ENCODE measurements at places on chromosomes 16 and 17.

GRCh38 chr16:21026846-21027245, 123.8 kb downstream of the DNAH3 start:
- DNase-seq, result no peak

DNA sequence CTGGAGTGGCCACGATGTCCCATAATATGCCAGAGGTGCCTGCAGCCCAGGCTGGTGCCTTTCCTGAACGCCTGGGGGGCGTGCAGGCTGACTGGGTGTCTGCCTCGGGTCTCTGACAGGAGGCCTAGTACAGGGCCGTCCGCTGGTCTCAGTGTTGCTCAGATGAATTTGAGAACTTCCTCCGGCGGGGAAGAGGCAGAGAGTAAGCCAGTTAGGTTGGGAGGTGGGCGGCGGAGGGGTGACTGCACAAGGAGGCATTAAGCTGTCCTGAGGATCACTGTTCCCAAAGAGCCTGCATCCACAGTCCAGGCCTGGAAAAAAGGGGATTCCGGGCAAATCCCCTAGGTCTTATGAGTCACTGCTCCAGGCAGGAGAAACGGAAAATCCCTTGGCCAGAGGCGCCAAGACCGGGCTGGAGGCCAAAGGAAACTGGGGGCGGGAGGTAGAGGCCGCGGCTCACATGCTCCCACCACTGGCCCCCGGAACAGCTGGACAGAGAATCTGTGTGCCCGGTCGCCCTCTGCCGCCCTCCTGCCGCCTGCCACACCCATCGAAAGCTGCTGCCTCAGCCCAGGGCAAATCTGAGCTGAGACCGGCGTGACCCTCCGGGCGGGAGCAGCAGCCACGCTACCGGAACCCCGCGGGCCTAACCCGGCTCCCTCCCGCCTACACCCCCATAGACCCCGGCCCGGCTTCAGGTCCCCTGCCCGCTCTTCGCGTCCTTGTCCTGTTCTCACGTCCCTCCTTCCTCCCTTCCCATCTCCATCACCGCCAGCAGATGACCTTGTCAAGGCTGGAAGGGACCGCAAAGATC, 1.2 kb downstream of the TRIM47 start:
- DNase-seq, result no peak

DNA sequence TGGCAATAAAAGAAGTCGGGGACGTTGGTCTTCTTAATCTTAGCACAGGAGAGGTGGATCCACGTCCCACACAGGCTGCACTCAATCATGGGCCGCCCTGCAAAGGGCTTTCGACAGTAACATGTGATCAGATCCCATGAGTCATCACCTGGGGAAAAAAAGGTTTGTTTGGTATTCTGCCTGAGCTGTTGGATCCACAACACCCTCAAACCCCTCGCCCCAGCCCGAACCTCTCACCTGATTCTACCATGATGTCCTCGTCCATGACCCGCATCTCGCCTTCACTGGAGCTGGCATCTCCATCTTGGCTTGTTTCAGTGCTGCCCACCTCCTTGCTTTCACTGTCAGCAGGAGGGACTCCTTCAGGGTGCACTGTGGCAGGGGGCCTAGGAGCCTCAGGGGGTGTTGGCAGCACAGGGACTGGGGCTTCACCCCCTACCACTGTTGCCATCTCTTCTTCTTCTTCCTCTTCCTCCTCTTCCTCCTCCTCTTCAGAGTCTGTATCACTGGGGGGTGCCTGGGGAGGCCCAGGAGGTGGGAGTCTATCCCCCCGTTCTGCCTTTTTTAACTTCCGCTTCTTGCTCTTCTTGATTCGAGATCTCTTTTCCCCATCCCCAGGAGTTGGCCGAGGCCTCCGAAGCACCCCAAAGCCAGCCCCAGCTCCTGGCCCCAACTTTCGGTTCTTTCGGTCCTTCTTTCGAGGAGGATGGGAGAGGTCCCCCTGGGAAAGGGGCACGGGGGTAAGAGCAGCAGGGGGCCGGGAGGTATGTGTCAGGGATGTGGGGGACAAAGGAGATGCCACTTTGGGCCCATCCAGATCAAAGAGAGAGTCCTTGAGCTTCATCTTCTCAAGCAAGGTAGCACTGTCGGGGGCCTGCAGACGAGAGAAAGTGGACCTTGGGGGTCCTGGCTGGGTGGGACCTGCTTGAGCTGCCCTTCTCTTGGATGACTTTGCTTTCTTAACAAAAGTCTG, 1.7 kb upstream of the DVL2 start:
- no peak for DNase-seq

GRCh38 chr17:65609749-65610148, 48.3 kb upstream of the AXIN2 start:
- no peak for DNase-seq

GRCh38 chr16:17168181-17168580, 302.6 kb downstream of the XYLT1 start:
- no peak for DNase-seq

DNA sequence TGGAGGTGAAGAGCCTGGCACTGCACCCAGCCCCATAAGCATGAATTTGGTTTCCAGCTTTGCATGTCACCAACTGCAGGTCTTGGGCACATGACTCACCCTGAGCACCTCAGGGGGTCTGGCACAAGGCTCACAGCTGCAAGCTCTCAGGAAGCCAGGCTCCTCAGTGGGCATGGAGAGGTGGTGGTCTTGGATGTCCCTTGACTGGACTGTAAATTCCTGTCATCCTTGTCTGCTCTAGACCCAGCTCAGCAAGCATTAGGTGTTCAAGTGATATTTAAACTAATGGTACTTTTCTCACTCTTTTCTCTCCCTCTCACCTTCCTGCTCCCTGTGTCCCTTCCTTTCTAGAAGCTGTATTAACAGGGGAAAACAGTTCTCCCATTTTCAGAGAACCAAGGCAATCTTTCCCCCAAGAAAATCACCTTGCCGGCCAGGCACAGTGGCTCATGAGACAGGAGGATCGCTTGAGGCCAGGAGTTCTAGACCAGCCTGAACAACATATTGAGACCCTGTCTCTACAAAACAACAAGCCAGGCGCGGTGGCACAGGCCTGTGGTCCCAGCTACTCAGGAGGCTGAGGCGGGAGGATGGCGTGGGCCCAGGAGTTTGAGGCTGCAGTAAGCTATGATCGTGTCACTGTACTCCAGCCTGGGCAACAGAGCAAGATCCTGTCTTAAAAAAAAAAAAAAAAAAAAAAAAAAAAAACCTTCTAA, 5.1 kb upstream of the KIFC3 start:
- no peak for DNase-seq

DNA sequence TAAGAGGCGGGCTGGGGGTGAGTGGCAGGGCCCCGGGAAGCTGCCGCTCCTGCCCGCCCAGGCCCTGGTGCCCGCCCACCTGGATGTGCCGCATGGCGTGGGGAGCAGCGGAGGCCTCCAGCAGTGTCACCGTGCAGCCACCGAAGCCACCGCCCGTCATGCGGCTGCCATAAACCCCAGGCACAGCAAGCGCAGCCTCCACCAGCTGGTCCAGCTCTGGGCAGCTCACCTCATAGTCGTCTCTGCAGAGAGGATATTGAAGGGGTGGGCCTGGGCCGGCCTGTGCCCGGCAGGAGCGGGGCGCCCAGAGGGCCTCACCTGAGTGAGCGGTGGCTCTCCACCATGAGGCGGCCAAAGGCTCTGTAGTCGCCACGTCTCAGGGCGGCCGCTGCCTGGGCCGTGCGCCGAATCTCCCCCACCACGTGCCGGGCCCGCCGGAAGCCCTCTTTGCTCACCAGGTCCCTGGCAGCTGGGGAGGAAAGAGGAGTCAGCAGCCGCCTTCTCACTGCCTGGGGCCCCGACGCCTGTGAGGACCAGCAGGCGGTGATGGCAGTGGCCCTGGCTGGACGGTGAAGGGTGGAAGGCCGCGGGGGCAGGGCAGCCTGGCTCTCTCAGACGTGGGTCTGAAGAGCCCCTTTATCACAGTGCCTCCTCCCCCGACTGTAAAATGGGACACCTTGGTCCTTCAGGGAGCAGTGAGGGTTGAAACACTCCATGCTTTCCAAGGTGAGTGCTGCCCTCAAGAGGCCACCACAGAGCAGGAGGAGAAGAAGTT, 6.7 kb downstream of the GALK1 start:
- no peak for DNase-seq

GRCh38 chr17:19021622-19022083, 17.1 kb upstream of the FAM83G start:
- no peak for DNase-seq

DNA sequence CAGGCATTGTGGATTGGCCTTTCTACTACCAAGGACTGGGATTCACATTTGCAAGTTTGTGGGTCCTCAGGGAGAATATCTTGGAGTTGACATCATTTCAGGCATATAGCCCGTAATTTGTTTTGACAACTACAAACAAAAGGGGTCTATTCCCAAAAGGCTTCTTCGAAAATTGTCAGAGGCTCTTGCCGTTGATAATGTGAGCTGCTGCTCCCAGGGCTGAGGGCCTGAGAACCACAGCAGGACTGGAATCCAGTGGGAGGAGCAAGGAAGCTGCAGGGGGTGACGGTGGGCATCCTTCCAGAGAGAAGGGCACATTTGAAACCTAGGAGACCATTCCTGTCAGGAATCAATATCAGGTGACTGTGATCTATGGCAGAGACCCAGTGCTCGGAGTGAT, 761.6 kb upstream of the RBFOX1 start:
- DNase-seq, result no peak

DNA sequence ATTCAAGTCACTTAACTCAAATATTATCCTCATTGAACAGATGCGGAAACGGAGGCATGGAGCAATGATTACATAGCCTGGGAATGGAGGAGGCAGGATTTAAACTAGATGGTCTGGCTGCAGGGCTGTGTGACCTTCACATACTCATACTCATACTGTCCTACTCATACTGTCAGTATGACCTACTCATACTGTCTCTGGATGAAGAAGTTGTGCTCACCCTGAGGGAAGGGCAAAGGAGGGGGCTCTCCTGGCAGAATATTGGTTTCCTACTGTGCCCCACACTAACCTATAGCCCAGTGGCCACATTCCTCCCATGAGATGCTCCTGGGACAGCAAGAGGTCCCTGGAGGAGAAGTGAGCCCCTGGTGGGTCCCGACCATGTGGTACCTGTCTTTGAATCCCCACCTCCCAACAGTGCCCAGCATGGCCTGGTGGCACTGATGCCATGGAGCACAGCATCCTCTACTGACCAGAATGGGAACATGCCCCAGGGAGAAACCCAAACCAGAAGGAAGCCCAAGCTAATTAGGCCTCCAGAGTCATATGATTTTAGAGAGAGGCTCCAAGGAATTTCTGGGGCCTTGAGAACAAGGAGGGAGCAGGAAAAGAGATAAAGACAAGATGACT, 197.3 kb upstream of the SDK2 start:
- no peak for DNase-seq

GRCh38 chr17:13420878-13421277, 180.9 kb downstream of the HS3ST3A1 start:
- DNase-seq, result no peak

- no peak for DNase-seq
Measured at GRCh38 chr16:84050316-84050715, 7.7 kb upstream of the SLC38A8 start.

DNA sequence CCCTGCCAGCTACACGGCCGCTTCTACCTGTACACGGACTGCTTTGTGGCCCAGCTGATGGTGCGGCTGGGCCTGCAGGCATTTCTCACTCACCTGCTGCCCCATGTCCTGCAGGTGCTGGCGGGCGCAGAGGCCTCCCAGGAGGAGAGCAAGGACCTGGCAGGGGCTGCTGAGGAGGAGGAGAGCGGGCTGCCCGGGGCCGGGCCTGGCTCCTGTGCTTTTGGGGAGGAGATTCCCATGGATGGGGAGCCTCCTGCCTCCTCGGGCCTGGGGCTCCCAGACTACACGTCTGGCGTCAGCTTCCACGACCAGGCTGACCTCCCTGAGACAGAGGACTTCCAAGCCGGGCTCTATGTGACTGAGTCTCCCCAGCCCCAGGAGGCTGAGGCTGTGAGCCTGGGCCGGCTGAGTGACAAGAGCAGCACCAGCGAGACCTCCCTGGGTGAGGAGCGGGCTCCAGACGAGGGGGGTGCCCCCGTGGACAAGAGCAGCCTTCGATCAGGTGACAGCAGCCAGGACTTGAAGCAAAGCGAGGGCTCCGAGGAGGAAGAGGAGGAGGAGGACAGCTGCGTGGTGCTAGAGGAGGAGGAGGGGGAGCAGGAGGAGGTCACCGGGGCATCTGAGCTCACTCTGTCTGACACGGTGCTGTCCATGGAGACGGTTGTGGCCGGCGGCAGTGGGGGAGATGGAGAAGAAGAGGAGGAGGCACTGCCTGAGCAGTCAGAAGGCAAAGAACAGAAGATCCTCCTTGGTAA, 3.5 kb downstream of the WDR81 start:
- no peak for DNase-seq

- DNase-seq, result no peak
Measured at GRCh38 chr17:63399856-63400255, 46.2 kb downstream of the CYB561 start.

GRCh38 chr17:30520882-30521281, 43.7 kb downstream of the GOSR1 start:
- no peak for DNase-seq

- no peak for DNase-seq
Measured at GRCh38 chr16:8721336-8722024, 47.1 kb downstream of the ABAT start.

DNA sequence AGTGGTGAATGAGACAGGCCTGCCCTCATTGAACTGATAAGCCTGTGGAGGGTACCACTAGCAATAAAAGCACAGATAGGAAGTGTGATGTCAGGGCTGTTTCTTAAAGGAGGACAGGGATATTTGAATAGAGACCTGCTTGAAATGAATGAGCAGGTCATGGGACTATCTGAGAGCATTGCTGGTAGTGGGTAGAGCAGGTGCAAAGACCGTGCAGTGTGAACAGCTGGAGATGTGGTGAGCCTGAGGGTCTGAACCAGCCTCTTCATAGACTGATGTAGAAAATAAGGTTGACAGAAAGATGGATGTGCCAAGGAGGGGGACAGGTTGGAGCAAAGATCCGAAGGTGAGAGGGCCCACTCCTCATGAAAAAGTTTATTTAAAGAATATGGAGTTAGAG, 2.4 kb downstream of the NUP93 start:
- DNase-seq, result no peak

DNA sequence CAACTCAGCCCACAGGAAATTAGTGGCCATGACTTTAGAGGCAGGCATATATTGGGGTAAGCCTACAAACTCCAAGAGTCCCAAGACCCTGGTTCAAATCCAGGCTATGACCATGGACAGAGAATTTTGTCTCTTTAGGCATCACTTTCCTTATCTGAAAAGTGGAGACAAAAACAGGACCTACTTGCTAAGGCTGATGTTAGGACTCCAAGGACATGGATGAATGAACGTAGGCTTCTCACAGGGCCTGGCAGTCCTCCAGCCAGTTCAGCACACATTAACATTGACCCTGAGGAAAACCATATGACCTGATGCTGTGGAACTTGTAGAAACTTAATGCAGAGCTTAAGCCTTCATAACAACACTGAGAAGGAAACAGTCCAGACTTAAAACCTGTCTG, 1.4 kb downstream of the FKBP10 start:
- no peak for DNase-seq

GRCh38 chr16:87033541-87034300, 283.5 kb downstream of the C16orf95 start:
- DNase-seq, result no peak

DNA sequence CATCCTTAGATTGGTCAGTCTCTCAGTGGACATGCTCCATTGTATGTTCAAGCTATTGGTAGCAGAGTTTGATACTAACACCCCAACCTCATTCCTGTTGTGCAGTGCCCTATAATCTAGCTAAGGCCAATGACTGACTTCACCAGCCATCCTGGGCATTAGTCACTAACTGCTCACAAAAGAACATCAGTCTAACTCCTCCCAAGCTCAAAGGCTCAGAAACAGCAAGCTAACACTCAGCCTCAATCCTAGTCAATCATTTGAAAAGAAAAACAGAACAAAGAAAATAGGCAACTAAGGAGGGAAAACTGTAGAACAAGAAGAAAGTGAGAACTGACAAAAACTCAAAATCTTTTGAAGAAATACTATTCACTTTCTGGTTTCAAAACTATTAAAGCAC, 199.1 kb upstream of the C17orf78 start:
- DNase-seq, result no peak

- no peak for DNase-seq
Measured at GRCh38 chr16:77871932-77872331, 83.6 kb downstream of the VAT1L start.

Data from NCI-H2081 treated with DMSO at 0.1 percent for 48 hours (cell line).